ENCODE measurements at places on chromosomes 11 and 22.

GRCh38 chr22:50153756-50154140 is 16.8 kb upstream of the PANX2 start:
- no peak for DNase-seq

DNA sequence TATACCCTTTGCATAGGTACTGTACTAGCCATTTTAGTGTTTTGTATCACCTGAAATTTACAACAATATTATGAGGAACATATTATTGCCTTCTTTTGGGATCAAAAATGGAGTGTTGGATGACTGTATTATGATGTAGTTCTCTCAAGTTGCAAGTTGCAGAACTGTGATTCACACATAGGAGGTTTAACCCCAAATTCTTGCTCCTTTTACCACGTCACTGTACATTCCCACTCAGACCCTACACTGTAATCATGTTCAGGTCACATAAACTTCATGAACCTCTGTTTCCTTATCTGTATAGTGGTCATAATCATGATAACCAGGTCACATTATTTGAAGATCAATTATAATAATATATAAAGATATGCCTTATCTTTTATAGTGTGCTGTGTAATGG is 925.1 kb upstream of the TENM4 start:
- DNase-seq = no peak

DNA sequence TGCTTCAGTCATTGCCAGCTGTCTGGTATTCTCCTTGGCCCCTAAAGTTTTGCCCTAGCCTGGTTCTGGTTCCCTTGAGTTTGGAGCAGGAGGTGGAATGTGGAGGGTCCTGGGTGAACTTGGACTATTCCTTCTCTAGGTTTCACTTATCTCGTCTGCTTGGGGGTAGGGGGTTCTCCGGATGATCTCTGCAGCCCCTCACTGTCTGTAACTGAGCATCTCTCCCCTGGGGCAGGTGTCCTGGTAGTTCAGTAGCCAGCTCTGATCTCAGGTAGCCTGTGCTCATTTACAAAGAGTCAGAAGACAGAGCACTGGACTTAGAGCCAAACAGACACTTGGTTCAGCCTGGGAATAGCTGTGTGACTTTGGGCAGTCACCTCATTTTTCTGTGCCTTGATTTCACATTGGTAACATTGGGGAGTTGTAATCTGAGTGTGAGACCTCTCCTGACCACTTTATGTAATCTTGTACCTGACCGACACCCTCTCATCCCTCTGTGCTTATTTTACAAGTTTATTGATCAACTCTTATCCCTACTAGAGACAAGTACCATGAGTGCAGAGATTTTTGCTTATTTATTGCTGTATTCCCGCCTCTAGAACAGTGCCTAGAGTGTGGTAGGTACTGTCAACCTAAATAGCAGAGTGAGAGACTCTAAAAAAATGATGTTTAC is 804 bp downstream of the CCDC134 start:
- DNase-seq = no peak

GRCh38 chr11:9753021-9753420 is 89.1 kb downstream of the SWAP70 start:
- DNase-seq = no peak

- DNase-seq = no peak
Measured at GRCh38 chr11:61830237-61831105, 2.4 kb downstream of the FADS2 start.

GRCh38 chr11:78109081-78110015 is 29.7 kb upstream of the NDUFC2 start:
- DNase-seq = no peak

GRCh38 chr11:14566331-14567063 is 46.3 kb upstream of the PSMA1 start:
- no peak for DNase-seq

GRCh38 chr11:101726988-101727387 is 143.2 kb upstream of the TRPC6 start:
- no peak for DNase-seq

- no peak for DNase-seq
Measured at GRCh38 chr22:28096161-28096560, 177.1 kb upstream of the PITPNB start.

- no peak for DNase-seq
Measured at GRCh38 chr11:8098879-8099278, 17.9 kb downstream of the TUB start.

- no peak for DNase-seq
Measured at GRCh38 chr11:36104660-36104992, 160.8 kb downstream of the LDLRAD3 start.

GRCh38 chr22:47408409-47408808 is 646.0 kb downstream of the TBC1D22A start:
- no peak for DNase-seq

Data from stimulated activated CD4-positive, alpha-beta T cell treated with anti-CD3 and anti-CD28 coated beads, Interleukin-15, amount 100 ng/mL, for 48 hours (primary cell).